ENCODE measurements at places on chromosomes 1 and 21. TPM values are rescaled to one million over a fixed set of nuclear protein-coding genes. Genes with fewer than 3 reads are reported as not detected.

DNA sequence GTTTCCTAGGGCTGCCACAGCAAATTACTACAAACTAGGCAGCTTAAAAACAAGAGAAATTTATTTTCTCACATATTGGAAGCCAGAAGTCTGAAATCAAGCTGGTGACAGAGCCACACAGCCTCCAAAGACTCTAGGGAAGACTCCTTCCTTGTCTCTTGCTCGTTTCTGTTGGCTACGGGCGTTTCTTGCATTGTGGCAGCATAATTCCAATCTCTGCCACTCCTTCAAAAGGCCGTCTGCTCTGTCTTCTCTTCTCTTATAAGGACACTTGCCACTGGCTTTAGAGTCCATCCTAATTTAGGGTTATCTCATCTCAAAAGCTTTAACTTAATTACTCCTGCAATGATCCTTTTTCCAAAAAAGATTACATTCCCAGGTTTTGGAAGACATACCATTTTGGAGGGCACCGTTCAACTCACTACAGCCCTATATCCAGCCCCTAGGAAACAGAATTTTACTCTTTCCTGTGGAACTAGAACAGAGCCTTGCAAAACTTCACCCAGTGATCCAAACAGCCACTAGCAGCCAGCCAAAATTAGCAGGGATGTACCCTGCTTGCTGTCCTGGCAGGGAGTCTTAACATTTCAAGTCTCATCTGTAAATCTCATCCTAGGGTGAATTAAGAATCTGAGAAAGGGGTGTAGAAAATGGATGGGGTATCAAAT lies 9.2 kb downstream of the STYXL2 start:
- no peak for DNase-seq

DNA sequence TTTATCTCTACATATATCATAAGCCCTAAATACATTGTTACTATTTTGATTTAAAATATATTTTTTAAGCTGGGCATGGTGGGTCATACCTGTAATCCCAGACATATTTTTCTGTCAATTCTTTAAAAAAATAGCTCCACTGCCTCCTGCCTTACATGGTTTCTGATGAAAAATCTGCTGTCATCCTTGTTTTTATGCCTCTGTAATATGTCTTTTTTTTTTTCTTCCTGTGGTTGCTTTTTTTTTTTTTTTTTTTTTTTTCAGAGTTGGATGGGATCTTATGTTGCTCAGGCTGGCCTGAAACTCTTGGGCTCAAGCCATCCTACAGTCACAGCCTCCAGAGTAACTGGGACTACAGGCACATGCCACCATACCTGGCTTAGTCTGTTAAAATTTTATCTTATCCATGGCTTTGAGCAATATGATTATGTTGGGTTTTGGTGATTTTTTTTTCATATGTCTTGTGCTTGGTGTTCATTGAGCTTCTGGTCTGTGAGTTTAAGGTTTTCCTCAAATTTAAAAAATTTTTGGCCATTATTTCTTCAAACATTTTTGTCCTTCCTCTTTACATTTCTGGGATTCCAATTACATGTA lies 12.4 kb upstream of the EDARADD start:
- DNase-seq = no peak

DNA sequence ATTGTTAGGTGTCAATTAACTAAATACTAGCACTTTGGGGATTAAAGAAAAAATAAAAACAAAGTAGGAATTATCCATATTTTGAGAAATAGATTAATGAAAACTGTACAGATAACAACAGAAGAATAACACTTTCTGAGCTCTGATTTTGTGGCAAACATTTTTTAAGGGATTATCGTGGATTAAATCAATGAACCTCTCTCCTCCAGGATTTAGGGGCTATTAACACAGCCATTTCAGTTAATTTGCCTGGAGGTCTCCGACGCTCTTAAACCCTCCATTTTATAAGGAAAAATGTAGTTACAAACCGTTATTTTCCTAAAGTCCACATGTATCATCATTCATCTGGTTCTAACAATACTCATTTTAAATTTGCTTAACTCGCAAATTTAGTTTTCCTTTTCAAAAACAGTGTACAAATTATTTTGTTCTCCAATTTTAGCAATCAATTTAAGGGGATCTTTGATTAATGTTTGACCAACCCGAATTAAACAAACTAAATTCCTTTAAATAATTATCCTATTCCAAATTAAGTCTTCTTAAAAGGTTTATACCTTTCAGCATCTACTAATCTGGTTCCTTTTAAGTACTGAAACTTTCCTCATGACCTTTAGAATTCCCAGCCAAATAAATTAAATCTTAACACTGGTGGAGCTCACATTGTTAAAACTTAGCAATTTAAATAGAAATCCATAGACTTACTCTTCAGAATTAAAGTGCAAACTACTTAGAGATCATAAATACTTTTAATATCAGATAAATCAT lies 30.7 kb upstream of the RNF187 start:
- DNase-seq = no peak

GRCh38 chr1:2014741-2015735 lies 4.1 kb upstream of the GABRD start:
- DNase-seq = no peak

DNA sequence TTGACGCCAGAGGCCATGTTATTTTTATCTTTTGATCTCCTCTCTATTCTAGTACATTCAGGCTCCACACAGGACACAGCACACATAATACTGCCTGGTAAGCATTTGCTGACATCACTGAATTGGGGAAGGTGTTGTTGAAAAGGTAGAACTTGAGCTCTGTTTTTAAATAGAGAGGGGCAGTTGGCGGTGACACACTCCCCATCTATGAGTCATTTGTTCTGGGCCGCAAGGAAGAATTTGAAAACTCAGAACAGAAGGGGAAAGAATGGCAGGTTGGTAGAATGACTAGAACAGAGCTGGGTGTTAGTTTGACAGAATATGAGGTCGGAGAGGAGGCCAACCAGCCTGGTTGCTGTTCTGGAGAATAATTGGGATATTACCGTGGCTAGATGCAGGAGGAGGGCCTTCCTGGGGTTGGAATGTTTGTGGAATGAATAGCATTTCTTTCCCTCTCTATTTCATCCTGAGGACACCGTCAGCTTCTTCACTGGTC lies 52.1 kb upstream of the ERRFI1 start:
- DNase-seq = no peak

- no peak for DNase-seq
These were observed 214.7 kb upstream of the NRIP1 start for GRCh38 chr21:15279482-15279881.

DNA sequence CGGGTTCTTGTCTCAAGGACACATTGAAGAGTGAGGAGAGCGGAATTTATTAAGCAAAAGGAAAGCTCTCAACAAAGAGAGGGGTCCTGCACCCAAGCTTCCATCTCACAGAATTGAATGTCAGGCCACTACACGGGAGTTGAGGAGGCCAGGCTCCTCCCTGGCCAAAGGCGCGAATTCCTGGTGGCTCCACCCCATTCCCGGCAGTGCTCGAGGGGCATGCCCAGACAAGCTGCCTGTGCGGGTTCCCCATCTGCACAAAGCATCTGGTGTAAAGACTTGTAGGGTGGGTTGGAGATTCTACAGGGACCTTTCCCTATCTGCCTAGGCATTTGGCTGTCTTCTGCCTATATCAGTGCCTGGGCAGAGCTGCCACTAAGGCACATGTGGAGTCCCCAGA lies 648.5 kb upstream of the PKN2 start:
- DNase-seq = no peak

DNA sequence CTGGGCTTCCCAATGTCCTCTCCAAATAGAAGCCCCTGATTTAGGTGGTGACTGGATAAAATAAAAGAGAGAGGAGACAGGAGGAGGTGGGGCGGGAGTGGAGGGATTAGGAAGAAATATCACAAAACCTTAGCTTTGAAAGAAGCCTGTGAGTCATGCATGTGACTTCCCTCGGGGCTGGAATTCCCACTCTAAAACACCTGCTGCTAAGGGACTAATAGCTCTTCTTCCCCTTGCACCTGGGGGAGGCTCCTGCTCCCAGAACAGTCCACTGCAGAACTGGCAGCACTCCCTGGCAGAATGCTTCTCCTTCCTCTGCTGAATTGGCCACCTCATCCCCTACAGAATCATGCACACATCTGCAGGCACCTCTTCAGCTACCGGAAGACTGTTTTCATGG lies 207.2 kb downstream of the ATG4C start:
- DNase-seq = no peak

- peak; percentile 83 for DNase-seq
These were observed 16.6 kb upstream of the PTP4A2 start for GRCh38 chr1:31954607-31955283.

DNA sequence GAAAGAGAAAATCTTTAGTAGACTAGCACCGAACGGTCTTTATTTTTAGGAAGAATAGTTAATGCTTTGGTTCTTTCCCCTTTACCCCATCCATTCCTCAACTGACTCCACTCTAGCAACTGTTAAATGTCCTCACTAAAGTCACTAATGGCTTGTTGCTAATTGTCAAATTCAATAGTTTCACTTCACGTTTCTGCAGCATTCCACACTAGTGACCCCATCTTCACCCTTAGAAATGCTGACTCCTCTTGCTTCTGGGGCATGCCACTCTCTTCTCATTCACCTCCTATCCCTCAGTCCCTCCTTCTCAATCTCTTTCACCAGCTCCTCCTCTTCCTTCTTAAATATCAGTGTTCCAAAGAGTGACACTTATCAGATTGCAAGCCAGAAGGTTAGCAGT lies 19.4 kb upstream of the CADM3 start:
- DNase-seq = no peak

DNA sequence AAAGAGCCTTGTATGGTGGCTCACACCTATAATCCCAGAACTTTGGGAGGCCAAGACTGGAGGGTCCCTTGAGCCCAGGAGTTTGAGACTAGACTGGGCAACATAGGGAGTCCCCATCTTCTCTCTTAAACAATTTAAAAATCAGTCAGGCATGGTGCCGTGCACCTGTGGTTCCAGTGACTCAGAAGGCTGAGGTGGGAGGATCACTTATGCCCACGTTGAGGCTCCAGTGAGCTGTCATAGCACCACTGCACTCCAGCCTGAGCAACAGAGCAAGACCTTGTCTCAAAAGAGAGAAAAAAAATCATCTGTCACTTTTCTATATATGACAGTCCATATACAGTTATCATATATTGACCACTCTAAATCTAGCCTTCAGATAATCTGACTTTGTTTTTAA lies 658.3 kb downstream of the LTN1 start:
- no peak for DNase-seq

DNA sequence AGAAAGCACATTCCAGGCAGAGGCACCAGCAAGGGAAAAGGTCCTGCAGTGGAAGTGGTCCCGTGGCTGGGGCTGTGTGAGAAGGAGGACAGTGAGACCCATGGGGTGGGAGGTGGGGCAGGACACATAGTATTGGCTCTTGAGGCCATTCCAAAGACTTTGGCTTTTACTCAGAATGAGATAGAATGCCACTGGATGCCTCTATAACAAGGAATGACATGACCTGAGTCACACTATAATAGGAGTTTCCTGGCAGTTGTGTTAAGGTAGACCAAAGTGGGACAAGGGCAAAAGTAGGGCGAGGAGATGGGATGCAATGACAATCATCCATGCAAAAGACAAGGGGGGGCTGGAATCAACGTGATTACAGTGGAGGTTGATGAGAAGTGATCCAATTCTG lies 24.7 kb upstream of the LAMC2 start:
- DNase-seq = no peak

DNA sequence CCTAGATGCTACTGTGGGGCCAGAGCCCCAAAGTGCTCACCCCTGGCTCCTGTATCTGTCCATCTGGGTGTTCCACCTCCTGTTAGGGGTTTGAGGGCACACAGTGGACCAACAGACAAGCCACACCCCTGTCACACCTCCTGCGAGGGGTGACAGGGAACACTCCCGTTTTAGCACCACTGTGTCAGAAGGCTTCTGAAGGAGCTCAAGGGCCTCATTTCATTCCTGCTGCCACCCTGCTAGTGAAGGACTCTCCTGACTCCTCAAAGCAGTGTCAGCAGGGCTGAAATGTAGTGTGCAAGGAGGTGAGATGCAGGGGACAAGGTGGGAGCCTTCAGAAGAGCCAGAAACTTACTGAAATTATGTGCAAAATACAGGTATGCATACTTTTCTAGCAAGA lies 174.6 kb downstream of the GPATCH2 start:
- DNase-seq = no peak

GRCh38 chr1:105914403-105914802 lies 1142.1 kb upstream of the PRMT6 start:
- no peak for DNase-seq

GRCh38 chr1:232810856-232811255 lies 5.6 kb downstream of the MAP10 start:
- DNase-seq = no peak

- no peak for DNase-seq
These were observed 4.0 kb upstream of the SAMSN1 start for GRCh38 chr21:14550135-14550534.

GRCh38 chr21:33392284-33392985 lies 10.8 kb upstream of the IFNGR2 start:
- no peak for DNase-seq

- DNase-seq = no peak
These were observed 277.0 kb upstream of the BRINP3 start for GRCh38 chr1:190754666-190755065.

- DNase-seq = no peak
These were observed 94.7 kb downstream of the PLPP3 start for GRCh38 chr1:56484695-56485094.

DNA sequence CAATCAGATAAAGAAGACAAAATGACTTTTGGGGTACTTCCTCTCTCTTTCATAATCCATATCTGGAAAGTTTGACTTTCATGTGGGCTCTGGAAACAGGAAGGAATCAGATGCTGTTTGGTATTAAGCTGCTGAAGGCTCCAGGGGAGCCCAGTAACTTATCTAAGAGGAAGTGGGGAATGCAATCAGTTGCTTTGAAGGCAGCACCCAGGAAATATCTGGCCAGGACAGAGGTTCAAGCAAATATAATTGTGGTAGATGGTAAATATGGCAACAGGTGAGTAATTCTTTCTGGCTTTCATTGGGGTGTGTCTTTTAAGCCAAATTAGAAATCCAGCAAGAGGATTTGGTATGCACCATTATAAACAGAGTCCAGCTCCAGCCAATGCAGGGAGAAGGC lies 44.4 kb downstream of the COLGALT2 start:
- DNase-seq = no peak

COL8A2 gene
- total RNA-seq = 1.2 TPM

NHLH1 gene
- not detected for total RNA-seq

FCER1A gene
- total RNA-seq = 0.96 TPM

ARHGEF11 gene
- 29.1 TPM for total RNA-seq

EPHA10 gene
- 0.14 TPM for total RNA-seq

PERM1 gene
- 160 TPM for total RNA-seq

AMIGO1 gene
- 19.4 TPM for total RNA-seq

IPO9 gene
- total RNA-seq = 20.1 TPM

TMEM9 gene
- total RNA-seq = 25.3 TPM
